Activated naive CD4-positive, alpha-beta T cell treated with anti-CD3 and anti-CD28 coated beads for 36 hours (primary cell): ENCODE measurements at places on chromosomes 6 and 20. TPM values are rescaled to one million over a fixed set of nuclear protein-coding genes. Genes with fewer than 3 reads are reported as not detected.

The NMBR gene
- total RNA-seq, result not detected

The SGK2 gene
- total RNA-seq, result 0.60 TPM

DNA sequence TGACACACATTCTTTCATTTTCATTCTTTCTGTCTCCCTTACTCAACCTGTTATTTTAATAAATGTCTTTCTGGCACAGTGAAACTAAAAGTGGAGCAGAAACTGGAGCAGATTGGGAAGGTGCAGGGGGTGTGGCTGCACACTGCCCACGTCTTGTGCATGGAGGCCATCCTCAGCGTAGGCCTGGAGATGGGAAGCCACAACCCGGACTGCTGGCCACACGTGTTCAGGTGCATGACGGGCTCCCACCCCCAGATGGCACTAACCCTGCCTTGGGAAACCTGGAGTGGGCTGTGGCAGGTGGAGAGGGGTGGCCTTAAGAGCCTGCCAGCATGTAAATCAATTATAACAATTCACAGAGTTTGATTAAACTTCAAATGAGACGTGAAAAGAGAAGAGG is 71.4 kb upstream of the PBOV1 start:
- H3K4me1 ChIP-seq, result peaks cover 6% of the 10 kb centered on the region
- H3K4me3 ChIP-seq, result no peak overlapping the region
- H3K27ac ChIP-seq, result no peak overlapping the region
- H3K36me3 ChIP-seq, result no peaks in the 10 kb centered on the region
- H3K27me3 ChIP-seq, result no peaks in the 10 kb centered on the region

- peak overlapping the region; percentile 22 for H3K4me3 ChIP-seq
- no peaks in the 10 kb centered on the region for H3K27me3 ChIP-seq
- H3K4me1 ChIP-seq, result peaks cover 23% of the 10 kb centered on the region
- H3K36me3 ChIP-seq, result no peaks in the 10 kb centered on the region
Observed at GRCh38 chr6:11806561-11807317, 28.1 kb upstream of the ADTRP start.

GRCh38 chr6:39296745-39297640 is 17.2 kb downstream of the KCNK17 start:
- no peak overlapping the region for H3K27ac ChIP-seq
- H3K27me3 ChIP-seq, result no peaks in the 10 kb centered on the region

DNA sequence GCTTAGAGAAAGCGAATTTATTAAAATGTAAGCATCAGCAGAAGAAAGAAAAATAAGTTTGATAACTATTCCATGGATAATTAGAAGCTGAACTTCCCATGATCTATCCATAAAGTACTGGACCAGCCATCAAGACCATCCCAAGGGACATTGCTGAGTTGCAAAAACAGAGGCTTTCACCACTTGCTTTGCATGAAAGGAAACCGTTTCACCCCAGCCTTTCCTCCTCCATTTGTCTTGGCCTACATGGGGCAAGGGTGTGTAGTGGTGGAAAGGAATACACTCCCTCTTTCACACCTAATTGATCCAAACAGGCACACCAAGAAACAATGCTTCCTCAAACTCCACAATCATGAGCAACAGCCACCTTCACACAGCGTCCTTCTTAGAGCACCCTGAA is 10.4 kb downstream of the HIVEP2 start:
- peak overlapping the region; percentile 65 for H3K27ac ChIP-seq
- H3K36me3 ChIP-seq, result peaks cover 23% of the 10 kb centered on the region
- no peaks in the 10 kb centered on the region for H3K27me3 ChIP-seq
- peaks cover 86% of the 10 kb centered on the region for H3K4me1 ChIP-seq

- H3K27me3 ChIP-seq, result no peaks in the 10 kb centered on the region
- peaks cover 48% of the 10 kb centered on the region for H3K36me3 ChIP-seq
- no peaks in the 10 kb centered on the region for H3K4me1 ChIP-seq
- DNase-seq, result no peak
Observed at GRCh38 chr6:116596815-116597214, 19.5 kb upstream of the RSPH4A start.

DNA sequence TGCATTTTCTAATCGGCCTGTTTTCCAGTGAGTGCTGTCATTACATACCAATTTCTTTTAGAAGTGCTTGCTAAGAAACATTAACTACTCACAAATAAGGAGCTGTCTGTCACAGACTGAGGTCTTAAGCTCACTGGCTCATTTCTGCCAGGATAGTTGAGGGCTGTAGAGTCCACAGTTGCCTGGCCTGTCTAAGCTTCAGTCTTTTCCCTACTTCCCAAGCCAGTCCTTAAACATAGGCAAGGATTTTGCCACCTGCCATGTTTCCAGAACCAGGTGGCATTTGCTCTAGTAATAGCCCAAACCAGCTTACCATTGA is 84.7 kb downstream of the LINC00237 start:
- no peaks in the 10 kb centered on the region for H3K36me3 ChIP-seq
- H3K27ac ChIP-seq, result no peak overlapping the region
- H3K4me1 ChIP-seq, result no peaks in the 10 kb centered on the region
- no peak overlapping the region for H3K4me3 ChIP-seq
- peaks cover 34% of the 10 kb centered on the region for H3K27me3 ChIP-seq

GRCh38 chr6:138455746-138456400 is 43.4 kb downstream of the NHSL1 start:
- peaks cover 28% of the 10 kb centered on the region for H3K4me1 ChIP-seq
- H3K27me3 ChIP-seq, result no peaks in the 10 kb centered on the region

DNA sequence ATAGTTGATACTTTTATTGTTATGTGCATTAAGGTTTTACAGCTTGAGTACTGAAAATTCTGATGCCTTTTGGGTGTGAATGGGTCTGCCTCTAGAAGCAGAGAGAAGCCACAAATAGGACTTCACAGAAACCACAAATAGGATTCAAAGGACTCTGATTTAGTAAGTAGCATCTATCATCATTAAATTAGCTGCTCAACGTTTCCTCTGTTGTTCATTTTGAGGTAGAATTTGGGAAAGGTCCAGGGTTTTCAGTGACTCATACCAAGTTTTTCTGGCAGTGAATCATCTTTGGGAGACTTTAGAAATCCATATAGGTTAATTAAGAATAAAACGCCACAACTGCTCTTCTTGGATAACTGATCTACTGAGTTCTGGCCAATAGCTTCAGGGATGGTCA is 105.1 kb downstream of the PHF3 start:
- no peak overlapping the region for H3K27ac ChIP-seq
- no peaks in the 10 kb centered on the region for H3K27me3 ChIP-seq
- H3K4me1 ChIP-seq, result no peaks in the 10 kb centered on the region
- no peak for DNase-seq
- H3K36me3 ChIP-seq, result peaks cover 5% of the 10 kb centered on the region

DNA sequence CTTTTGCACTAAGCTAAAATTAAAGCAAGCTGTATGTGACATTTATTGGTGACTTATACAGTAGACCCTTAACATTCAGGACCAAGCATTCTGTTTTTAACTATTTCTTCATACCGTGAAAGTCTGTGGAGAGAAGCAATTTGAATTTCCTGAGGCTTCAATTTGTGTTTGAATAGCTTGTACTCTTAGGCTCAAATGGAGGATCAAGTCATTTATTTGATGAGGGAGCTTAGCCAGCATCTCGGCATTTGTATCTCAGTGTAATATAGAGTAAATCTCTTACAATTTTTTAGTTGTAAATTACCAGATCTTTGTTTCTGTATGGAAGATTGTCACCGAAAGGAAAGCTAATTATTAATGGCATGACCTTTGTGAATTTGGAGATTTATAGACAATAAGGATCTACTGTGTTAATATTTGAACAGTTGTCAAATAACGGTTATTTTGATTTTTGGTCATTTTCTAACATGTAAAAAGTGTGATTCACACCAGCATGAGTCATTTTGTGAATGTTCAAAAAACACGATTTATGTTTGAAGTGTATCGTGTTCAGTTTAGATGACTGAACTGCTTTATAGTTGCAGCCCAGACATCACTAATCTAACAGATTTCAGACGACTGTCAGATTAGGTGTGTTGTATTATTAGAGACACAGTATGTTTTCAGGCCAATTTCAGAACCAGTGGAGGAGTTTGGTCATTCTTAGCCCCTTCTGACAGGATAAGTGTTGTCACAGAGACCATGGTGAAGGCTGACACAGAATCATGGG is 332.9 kb downstream of the CDKAL1 start:
- H3K27ac ChIP-seq, result no peak overlapping the region
- peaks cover 5% of the 10 kb centered on the region for H3K36me3 ChIP-seq
- no peaks in the 10 kb centered on the region for H3K4me1 ChIP-seq
- no peak overlapping the region for H3K4me3 ChIP-seq
- H3K27me3 ChIP-seq, result no peaks in the 10 kb centered on the region

DNA sequence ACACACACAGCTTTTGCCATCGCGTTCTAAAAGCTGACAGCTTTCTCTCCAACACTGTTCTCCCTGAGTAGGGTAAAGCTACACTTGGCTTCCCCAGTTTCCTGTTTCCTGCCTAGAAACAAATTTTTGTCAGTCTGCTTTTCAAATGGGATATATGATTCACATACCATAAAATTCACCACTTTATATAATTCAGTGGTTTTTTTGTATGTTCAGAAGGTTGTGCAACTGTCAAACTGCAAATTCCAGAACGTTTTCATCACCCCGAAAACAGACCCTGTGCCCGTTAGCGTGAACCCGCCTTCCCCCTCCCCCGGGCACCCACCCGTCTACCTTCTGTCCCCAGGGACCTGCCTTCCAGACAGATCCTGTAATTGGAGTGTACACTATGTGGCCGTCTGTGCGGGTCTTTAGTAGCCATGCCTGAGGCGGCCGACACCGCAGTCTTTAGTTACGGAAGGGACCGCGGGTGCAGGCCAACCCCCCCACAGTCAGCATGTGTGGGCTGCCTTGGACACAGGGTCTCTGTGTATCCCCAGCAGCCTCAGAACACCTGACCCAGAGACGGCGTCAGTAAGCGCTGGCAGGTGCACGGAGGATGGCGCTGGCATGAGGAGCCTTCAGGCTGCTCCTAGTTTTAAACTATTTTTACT is 16.6 kb downstream of the HRH3 start:
- no peaks in the 10 kb centered on the region for H3K27me3 ChIP-seq
- no peak overlapping the region for H3K4me3 ChIP-seq
- no peaks in the 10 kb centered on the region for H3K4me1 ChIP-seq
- H3K36me3 ChIP-seq, result peaks cover 21% of the 10 kb centered on the region
